ENCODE measurements at places on chromosomes 11 and 22. TPM values are rescaled to one million over a fixed set of nuclear protein-coding genes. Genes with fewer than 3 reads are reported as not detected.

DNA sequence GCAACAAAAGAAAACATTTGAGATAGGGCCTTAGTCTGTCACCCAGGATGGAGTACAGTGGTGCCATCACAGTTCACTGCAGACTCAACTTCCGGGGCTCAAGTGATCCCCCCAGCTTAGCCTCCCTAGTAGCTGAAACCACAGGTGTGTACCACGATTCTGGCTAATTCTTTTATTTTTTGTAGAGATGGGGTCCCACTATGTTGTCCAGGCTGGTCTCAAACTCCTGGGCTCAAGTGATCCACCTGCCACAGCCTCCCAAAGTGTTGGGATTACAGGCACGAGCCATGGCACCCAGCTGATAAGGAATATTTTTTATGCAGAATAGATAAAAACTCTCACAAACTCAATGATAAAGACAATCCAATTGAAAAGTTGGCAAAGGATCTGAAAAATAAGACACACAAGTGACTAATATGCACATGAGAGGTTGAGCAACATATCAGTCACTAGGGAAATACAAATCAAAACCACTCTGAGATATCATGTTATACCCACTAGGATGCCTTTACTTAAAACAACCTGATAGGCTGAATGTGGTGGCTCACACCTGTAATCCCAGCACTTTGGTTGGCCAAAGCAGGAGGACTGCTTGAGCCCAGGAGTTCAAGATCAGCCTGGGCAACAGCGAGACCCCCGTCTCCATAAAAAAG lies 33.9 kb upstream of the CLTCL1 start:
- DNase-seq: peak; percentile 86

GRCh38 chr22:42500836-42501179 lies 18.8 kb downstream of the RRP7A start:
- DNase-seq: no peak

DNA sequence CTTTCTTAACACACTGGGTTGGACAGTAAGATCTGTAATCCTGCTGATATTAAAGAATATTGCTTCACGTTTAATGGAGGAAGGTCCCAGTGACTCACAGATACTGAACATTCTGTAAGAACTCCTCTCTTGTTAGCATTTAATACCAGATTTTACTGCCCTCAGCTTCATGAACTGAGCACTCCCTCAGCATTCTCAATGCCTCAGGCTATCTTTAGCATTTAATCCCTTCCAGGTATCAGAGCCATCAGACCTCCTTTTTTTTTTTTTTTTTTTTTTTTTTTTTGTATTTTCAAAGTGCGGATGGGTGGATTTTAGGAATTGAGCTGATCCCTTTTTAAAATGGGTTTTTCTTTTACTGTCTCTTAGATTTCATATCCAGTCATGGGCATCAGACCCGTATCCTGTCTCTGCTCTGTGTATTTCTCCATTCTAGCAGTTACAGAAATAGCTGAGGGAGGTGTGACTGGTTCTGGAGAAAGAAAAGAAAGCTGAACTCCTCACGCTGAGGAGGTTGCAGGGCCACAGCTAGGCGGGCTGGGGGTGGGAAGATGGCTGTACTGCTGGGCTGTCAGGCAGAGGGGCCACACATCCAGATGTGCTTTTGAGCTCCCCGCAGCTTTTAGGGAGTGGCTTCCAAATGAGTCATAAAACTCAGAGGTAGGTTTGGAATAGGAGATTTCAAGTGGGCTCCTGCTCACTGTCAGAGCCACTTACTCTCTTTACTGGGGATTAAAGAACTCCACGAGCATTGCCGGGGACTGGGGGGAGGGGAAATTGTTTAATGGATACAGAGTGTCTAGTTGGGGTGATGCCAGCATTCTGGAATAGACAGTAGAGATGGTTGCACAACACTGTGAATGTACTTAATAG lies 97.0 kb downstream of the SYT9 start:
- no peak for DNase-seq

- no peak for DNase-seq
Measured at GRCh38 chr11:62502030-62502730, 44.4 kb downstream of the AHNAK start.

GRCh38 chr22:46813816-46814597 lies 51.6 kb downstream of the TBC1D22A start:
- DNase-seq: peak; percentile 24

DNA sequence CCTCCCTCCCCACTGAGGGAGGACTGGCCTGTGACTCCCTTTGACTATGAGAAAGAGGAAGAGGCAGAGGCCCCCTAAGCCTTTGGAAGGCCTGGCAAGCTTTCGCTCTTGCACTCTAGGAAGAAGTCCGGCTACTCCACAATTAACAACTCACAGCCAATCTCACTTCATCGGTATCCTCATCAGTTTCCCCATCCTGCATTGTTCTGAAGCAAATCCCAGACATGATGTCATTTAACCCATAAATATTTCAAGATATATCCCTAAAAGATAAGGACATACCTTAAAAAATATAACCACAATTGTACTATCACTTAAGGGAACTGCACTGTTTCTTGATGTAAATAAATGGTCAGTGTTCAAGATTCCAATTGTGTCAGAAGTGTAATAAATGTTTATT lies 63.1 kb downstream of the CWC15 start:
- no peak for DNase-seq

DDI1 gene
- total RNA-seq: not detected

Measured in LHCN-M2 (cell line).